ENCODE measurements at places on chromosomes 1 and 21. TPM values are rescaled to one million over a fixed set of nuclear protein-coding genes. Genes with fewer than 3 reads are reported as not detected.

The ADGRB2 gene
- 16.0 TPM for polyA plus RNA-seq

The TRIM58 gene
- 2.3 TPM for polyA plus RNA-seq

DNA sequence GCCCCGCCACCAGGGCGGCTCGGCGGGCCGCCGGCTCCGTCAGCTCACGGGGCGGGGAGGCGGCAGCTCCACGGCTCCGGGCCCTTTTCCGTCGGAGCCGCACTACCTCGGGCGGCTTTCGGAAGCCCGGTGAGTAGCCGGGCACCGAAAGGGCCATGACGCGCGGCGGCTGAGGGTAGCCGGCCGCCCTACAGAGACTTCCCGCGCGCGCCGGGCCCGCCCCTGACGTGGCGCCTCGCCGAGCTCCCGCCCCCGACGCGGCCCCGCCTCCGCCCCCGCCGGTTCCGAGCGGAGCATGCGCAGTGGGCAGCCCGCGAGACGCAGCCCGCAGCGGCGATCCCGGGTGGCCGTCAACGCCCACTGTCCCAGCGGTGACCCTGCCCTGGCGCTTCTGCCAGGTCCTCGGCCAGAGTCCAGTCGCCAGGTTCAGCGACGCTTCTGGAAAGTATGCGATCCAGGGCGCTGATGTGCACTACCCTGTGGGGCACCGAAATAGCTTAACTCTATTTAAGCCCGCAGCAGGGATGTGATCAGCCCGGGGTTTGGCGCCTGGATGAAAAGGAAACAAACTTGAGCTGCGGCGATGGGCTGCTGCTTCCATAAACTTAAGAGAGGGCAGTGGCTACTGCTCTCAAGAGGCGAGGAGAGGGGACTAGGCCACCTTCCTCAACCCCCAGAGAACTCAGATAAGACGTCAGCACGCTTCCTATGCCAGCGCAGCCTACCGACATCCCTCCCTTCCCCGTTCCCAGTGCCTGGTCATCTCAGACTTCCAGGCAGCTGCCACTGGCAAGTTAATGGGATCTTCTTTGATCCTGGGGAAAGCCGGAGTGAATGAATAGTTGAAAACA is at the start of gene DONSON:
TSS of gene DONSON (minus strand) at position 200 of the 851 bp plus-strand sequence. CDS start at position 157, 43 bp downstream.
- peak; percentile 88 for DNase-seq

The NHLH2 gene
- polyA plus RNA-seq: not detected

DNA sequence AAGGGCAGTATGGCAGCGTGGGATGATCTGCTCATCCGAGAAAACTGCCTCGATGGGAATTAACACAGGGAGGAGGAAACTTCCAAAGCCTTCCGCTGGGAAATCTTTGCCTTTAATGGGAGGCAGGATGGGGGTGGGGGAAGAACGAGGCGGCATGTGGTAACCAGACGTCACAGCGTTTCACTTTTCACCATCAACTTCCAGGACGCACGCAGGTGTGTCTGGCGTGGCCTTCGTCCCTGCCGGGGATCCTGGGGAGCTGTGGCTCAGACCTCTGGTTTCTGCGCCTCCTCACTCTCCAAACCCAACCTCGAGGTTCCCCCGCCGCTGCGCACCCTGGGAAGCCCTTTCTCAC is 282 bp downstream of the RSPH1 start:
- no peak for DNase-seq

The APOBEC4 gene
- 2.1 TPM for polyA plus RNA-seq

DNA sequence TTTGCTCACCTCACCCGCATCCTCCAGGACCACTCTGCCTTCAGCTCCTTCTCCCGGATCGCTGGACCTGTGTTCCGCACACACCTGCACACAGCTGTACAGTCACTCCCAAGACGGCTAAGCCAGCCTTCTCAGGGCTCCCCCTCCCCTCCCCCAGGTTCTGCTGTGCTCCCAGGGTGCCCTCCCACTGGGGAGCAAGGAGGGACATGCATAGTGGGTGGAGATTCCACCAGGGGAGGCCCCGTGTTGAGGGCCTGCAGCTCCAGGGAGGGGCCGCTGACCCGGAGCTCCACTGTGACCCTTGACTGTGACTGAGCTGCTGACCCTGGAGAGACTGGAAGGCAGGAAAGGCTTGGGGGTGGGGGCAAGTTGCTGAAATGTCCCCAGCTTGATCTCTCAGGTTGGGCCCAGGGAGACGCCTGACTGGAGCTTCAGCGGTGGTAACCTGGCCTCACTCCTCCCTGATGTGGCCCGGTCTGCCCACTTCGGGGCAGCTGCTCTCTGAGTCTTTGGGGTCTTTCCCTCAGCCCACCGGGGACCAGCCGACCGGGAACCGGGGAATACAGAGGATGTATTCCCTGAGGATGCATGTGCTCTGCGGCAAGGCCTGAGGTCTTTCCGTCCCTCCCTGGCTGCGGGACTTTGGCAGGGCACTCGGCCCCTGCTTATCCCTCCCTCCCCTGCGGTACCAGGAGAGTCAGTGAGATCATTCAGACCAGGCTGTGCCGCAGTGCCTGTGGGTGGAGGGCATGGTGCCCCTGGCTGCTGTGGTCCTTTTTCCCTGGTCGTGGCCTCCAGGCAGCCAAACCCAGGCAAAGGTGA is 28.6 kb upstream of the PLCH2 start:
- DNase-seq: no peak

- DNase-seq: no peak
These were observed 21.9 kb upstream of the HUNK start for GRCh38 chr21:31850886-31851285.

DNA sequence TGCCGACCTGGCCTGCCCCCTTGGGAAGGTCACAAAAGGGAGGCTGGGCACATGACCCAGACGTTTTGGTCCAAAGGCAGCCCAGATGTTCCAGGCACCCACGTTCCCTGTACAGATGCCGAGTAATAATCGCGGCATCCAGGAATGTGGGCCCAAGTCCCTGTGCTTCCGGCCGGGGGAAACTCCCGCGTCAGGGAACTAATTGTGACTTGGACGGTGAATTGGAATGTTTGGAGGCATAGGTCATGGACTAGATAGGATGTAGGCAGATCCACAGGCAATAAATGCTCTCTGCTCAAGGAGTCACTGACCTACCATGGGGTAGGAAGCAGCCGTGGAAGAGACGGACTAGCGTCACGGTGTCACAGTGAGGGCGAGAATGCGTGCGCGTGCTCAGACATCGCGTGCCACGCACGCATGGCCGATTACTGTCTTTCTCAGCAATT is 178.4 kb downstream of the DUSP10 start:
- DNase-seq: no peak

- no peak for DNase-seq
These were observed 63.6 kb downstream of the GADD45A start for GRCh38 chr1:67748630-67749029.

The DIO1 gene
- 0.51 TPM for polyA plus RNA-seq

The BRDT gene
- polyA plus RNA-seq: not detected

- peak; percentile 34 for DNase-seq
These were observed 812 bp downstream of the CACHD1 start for GRCh38 chr1:64470665-64471217.

DNA sequence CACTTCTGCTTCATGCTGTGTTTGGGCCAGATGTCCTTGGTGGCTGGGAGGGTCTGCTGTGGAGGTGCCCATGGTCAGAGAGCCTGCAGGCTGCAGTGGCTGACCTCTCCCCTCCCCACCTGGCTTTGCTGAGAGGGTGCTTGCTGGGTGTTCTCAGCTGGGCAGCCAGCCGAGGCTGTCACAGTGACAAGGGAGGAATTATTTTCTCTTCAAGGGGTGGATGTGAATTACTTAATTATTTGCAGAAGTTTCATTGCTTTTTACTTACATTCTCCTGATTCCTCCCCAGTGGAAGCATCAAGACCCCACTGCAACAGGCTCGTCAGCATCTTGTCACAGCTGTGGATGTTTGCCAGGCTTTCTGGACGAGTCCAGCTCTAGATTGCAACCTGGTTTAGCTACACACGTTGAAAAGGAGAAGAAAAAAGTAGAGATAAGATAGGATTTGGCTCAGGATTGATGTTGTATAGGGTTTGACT is 70.3 kb downstream of the GALNT2 start:
- no peak for DNase-seq

GRCh38 chr1:162937716-162938395 is 76.9 kb upstream of the CCDC190 start:
- no peak for DNase-seq

GRCh38 chr1:199776768-199777497 is 250.6 kb upstream of the NR5A2 start:
- DNase-seq: no peak

GRCh38 chr21:26421724-26422123 is 151.4 kb downstream of the CYYR1 start:
- DNase-seq: no peak

The WNT9A gene
- polyA plus RNA-seq: 2.3 TPM

Measured in right lung (tissue), 10 donors.